Stimulated activated effector memory CD8-positive, alpha-beta T cell treated with anti-CD3 and anti-CD28 coated beads, Interleukin-12 subunit alpha, Interleukin-12 subunit beta, amount 100 ng/mL, for 72 hours (primary cell): ENCODE measurements at places on chromosomes 16 and 17.
A peak's percentile ranks its signal among the peaks of the same experiment; 100 is the strongest.

GRCh38 chr17:29091606-29092289 lies 48.8 kb downstream of the PIPOX start:
- no peak for DNase-seq

DNA sequence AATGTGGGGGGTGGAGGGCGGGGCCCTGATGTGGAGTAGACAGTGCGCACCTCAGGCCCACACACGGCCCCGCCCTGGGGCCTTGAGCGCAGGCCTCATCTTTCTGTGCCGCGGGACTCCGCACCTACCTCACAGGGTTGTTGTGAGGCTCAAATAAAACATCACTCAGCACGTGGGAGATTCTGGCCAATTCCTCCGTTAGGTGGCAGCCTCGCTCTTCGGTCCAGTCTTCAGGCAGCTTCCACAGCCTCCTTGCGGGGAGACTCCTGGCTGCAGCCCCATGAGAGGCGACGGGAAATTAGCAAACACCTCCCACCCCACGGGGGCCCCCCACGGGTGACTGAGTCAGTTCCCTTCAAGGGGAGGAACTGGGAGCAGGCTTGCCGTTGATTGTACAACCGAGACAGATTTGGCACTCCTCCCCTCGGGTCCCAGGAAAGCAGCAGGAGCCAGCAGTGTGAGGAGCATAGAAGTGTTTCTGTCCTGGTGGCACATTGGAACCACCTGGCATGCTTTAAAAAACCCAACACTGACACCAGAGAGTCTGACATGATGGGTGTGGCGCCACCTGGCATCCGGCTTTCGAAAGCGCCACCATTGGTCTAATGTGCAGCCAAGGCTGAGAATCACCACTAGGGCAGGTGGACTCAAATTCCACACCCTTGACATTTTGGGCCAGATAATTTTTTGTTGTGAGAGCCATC lies 7.6 kb downstream of the MRM1 start:
- no peak for DNase-seq

DNA sequence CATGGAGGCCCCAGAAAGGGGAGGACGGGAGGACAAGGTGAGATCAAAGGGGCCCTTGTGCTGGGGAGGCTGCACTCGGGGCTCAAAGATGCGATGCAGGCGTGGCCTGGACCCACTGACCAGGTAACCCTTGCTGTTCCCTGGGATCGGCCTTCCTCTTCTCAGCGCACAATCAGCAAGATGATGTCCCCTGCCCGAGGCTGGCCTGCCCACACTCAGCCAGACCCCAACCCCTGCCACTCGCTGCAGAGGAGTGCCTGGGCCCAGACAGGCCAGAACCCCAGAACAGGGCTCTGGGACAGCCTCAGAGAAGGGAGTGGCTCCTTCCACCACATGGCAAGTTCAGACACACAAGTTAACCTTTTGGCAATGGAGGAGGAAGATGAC lies 14.8 kb downstream of the KIFC3 start:
- DNase-seq = no peak

DNA sequence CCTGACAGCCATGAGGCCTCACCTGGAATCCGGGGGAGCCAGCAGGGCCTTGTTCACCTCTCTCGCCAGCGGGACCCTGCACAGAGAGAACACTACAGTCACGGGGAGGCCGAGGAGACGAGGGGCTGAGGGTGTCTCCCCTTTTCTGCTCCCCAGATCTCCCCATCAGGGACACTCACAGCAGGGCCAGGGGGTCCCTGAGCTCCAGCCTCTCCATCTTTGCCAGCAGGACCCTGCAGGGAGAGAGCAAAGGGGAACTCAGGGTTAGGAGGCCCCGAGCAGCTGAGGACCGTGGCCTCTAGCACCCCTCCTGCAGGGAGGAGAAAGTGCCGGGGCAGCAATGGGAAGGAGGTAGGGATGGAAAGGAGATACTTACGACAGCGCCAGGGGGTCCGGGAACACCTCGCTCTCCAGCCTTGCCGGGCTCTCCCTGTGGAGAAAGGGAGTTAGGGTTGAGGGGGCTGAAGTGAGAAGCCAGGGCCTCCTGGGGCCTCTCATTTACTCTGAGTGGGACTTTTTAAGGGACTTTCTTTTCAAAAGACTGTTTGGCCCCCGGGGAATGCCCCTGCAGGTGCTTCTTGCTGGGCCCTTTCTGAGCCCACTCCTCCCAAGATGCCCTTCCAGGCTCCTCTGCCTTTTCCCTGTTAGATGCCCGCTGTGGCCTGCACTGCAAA lies 8.7 kb downstream of the COL1A1 start:
- no peak for DNase-seq

DNA sequence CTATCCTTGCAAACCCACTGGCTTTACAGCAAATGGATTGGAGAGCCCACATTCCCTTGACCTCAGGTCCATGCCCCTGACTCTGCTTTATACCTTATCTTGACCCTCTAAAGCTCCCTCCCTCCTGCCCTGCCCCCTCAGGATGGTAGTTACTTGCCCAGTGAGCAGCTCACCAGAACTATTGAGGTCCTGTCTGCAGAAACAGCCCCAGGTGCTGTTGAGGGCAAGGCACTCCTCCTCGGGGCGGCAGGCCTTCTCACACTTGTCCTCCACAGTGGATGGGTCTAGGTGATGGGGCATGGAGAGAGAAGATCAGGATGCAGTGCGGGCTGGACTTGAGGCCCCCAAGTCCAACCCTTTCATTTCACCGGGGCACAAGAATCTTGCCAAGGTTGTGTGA lies 4.6 kb downstream of the GP2 start:
- no peak for DNase-seq

DNA sequence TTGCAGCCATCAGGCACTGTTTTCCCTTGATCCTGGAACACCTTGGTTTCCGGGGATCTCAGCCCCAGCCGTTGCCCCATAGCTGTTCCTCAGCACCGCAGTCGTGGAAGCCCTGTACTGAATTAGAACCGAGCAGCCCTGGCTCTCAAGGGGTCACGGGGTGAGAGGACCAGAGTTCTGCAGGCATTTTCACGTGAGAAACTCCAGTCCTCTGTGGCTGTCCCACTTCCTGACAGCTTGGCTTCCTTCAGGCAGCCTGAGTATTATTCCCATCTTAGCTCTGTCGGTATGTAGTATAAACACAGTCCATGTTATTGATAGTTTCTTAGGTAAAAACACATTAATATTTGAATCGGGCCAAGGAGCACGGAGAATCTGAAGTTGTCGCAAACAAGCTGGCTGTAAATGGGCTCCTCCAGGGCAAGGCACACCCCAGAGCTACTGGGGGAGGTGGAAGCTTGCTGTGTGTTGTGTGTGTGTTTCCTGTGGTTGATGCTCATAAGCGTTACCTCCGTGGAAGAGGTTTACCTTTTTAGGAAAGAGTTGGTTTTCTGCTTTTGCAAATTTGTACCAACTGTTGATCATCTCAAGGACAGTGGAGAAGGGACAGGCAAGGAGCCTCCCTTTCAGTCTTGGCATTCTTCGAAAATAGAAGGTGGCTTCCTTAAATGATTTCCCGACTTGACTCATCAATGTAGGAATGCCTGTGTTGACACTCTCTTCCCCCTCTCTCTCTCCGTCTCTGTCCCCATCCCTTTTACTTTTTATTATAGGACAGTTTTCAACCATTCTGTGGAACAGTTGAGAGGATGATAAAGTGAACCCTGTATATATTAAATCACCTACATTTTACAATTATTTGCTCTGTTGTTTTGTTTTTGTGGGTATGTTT lies 208.9 kb upstream of the CHMP6 start:
- no peak for DNase-seq

DNA sequence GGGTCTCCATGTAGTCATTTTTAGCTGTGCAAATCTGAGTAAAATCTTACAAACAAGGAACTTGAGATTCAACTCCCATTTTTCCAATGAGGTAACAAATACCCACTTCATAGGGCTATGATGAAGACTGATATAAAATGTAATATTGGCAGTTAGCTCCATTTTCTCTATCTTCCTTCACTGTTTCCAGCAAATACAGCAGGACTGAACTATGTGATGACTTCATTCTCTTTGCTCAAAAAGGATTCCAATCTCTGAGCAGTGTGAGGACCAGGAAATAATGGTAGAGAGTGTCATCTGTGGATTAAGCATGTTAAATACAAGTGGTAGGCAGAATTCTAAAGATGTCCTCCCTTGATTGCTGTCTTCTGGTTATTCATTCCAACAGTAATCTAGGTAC lies 18.3 kb downstream of the RND2 start:
- no peak for DNase-seq

DNA sequence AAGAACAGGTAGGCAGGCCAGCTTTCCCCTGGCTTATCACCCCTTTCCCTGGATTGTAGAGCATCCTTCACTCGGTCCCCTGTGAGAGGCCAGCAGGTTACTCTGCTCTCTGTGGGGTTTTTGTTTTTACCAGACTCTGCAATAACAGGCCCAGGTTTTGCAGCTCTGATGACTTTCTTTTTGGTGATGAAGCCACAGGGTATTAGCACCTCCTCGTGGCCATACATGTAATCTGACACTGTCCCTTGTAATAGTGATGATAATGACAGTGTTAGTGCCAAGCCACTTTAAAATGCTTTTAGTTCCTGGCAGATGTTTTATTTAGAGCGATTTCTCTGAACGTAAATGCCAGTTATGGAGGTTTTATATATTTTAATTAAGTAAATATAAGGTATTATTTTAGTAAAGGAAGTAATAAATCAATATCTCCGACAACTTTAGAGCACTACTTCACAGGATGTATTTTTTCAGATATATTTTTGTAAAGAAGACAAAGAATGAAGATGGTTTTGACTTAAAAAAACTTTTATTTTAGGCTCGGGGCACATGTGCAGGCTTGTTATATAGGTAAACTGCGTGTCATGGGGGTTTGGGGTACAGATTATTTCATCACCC lies 38.0 kb upstream of the CPHXL start:
- DNase-seq = peak; percentile 66

GRCh38 chr17:44830359-44831288 lies 537 bp upstream of the GJC1 start:
- peak; percentile 3 for DNase-seq

GRCh38 chr17:67280279-67280678 lies 35.3 kb upstream of the HELZ start:
- DNase-seq = no peak

GRCh38 chr16:273547-274421 lies 2.0 kb downstream of the RGS11 start:
- DNase-seq = no peak

DNA sequence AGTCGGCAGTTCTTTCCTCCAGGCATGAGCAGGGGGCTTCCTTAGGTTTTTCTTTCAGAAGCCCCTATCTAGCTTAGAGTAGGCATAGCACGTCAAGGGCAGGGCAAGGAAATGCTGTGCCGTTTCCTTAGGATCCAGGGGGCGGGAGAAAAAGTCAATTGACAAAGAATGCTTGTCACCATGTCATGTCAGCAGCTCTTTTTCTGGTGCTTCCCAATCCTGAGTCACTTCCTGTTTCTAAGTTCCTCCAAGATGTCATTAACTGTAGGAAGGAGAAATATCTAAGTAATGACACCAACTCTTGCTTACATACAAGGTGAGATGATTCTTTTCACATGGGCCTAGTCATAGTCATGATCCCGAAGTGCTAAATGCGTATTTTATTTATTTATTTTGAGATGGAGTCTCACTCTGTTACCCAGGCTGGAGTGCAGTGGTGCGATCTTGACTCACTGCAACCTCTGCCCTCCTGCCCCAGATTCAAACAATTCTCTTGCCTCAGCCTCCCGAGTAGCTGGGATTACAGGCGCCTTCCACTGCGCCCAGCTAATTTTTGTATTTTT lies 35.2 kb downstream of the GJC1 start:
- no peak for DNase-seq

DNA sequence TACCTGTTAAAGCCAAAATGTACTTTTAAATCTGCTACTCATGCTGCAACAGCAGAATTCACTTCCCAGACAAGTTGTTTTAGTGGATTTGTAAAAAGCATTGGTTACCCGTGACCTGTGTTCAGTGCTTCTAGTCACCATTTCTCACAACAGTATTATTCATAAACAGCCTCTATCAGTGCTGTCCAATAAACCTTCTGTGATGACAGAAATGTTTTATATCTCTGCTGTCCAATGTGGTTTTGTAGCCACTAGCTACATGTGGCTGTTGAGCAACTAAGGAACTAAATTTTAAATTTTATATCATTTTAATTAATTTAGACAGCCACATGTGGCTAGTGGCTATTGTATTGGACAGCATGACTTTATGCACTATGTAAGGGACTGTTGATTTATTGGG lies 12.6 kb downstream of the MAP3K3 start:
- DNase-seq = no peak

DNA sequence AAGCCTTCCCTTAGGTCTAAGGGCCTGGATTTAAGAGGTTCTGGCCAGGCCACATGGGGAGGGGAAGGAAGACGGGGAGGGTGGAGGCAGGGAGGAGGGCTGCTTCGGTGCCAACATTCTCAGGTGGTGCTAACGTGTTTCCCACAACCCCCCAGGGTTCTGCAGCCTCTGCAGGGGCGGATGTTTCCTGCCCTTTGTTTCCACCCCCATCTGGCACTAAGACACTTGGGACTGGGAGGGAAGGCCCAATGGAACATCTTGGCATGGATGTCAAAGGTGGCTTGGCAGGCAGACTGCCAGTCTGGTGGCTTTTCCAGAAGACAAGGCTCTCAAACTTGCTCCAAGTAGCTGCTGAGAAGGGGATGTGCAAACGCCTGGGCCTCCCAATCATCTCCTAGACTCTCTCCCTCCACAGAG lies 12.7 kb downstream of the HIC1 start:
- DNase-seq = no peak

DNA sequence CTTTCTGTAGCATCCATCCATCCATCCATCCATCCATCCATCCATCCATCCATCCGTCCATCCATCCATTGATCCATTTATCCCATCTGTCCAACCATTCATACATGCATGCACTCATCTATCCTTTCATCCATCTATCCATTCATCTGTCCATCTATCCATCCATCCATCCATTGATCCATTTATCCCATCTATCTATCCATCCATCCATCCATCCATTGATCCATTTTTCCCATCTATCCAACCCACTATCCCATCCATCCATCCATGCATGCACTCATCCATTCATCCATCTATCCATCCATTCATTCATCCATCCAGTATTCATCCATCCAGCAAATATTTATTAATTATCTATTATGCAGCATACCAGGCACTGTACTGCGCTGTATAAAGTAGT lies 34.8 kb downstream of the IRX5 start:
- no peak for DNase-seq

DNA sequence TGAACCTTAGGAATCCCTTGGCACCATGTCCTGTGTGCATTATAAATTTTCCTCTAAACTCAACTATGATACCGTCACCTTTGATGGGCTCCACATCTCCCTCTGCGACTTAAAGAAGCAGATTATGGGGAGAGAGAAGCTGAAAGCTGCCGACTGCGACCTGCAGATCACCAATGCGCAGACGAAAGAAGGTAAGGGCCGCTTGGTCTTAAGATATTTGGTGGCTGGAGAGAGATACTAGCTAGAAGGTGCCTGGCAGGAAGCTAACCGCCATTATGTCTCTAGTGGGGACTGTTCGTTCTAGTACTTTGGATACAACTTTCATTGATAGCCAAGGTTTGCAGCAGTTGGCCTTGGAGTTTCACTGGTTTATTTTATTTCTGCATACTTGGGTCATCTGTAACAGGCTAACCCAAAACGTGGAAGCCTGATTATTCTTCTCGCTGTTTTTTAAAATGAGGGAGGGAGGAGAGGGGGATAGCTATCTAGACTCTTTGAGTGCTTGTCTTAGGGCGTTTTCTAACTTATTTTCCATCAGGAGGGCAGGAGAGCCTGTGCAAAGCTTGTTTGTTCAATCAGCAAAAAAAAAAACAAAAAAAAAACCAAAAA lies 1.3 kb downstream of the RBBP6 start:
- peak; percentile 63 for DNase-seq

GRCh38 chr17:18017958-18018357 lies 21.0 kb downstream of the ATPAF2 start:
- no peak for DNase-seq

- DNase-seq = no peak
Measured at GRCh38 chr17:38447502-38448085, 19.3 kb downstream of the ARHGAP23 start.
